Bone marrow (tissue), 2 donors: ENCODE measurements at places on chromosomes 1 and 21.

GRCh38 chr1:27666791-27667254, 5.2 kb downstream of the IFI6 start:
- peak; percentile 12 for DNase-seq

- no peak for DNase-seq
Observed at GRCh38 chr1:7595336-7595735, 175.8 kb upstream of the VAMP3 start.

DNA sequence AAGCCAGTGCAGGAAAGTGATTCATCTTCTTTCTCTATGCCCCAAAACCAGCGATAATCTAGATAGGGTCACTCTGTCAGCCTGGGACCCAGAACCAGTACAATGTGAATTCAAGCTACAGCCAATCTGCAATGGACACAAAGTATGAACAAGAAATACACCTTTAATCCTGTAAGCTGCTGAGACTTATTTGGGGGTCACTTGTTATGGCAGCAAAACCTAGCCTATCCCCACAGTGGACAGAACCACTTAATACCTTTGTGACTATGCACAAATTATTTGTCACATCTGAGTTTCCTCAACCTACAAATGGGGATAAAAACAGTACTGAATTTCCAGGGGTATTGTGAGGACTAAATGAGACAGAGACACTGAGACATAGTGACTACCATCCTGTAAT, 50.0 kb downstream of the TMCO4 start:
- no peak for DNase-seq

DNA sequence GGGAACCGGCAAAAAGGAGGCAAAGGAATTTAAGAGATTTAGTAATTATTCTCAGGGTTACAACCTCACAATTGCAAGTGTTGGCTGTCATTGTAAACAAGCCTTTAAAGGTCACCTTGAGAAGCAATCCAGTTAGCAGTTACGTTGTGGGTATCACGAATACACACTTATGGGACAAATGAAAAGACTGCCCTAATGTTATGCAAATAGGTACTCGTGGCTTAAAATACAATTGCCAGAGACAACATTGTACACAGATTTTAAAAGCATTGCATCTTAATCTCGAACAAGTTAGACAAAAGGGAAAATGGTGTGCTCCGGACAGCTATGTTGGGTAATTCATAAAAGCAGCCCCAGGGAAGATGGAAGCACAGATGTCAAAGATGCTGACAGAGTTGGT, 120.5 kb upstream of the ZC3H12A start:
- no peak for DNase-seq

DNA sequence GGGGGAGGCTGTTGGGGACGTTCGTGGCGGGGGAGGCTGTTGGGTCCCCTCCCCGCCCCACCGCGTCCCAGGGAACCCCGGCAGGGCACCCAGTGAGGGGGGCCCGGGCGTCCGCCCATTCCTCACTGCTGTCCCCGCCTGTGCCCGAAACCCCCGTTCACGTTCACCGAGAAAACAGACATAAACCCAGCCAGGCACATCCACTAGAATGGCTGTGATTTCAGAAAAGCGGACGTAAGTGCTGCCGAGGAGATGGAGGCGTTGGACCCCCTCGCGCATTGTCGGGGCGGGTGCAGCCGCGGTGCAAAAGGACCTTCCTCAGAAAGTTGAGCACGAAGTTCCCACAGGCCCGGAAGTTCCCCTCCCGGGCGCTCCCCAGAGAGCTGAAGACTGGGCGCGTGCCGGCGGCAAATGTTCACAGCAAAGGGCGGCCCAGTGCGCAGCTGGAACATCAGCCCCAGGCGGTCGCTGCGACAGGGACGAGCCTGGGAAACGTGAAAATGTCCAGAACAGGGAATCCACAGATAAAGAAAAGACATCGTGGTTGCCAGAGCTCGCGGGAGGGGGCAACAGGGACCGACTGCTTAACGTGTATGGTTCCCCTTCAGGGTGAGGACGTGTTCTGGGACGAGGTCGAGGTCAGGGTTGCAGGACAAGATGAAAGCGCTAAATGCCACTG, 18.5 kb upstream of the SAMD11 start:
- DNase-seq, result no peak

- DNase-seq, result no peak
Observed at GRCh38 chr1:218394416-218394815, 49.3 kb downstream of the TGFB2 start.

GRCh38 chr1:66271904-66272254, 262.1 kb upstream of the SGIP1 start:
- no peak for DNase-seq

DNA sequence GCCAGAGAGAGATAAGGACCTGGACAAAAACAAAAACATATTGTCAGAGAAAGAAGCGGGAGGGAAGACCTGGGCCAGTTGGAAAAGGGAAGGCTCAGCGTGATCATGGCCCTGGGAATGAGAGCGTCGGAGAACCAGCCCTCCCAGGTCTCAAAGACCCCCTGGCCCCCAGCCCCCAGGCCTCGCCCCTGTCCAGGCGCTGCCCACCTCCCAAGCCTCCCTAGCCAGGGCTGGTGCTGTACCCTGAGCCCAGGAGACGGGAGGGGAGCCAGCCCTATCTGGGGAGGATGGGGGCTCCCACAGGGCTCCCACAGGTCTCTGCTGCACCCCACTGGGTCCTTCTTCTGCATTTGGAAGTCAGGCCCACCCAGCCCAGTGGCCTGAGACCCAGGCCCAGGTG, 15.1 kb downstream of the CHD5 start:
- DNase-seq, result no peak
